Mesenteric fat pad (tissue), 1 donor: ENCODE measurements at places on chromosomes 4 and X. TPM values are rescaled to one million over a fixed set of nuclear protein-coding genes. Genes with fewer than 3 reads are reported as not detected.

DNA sequence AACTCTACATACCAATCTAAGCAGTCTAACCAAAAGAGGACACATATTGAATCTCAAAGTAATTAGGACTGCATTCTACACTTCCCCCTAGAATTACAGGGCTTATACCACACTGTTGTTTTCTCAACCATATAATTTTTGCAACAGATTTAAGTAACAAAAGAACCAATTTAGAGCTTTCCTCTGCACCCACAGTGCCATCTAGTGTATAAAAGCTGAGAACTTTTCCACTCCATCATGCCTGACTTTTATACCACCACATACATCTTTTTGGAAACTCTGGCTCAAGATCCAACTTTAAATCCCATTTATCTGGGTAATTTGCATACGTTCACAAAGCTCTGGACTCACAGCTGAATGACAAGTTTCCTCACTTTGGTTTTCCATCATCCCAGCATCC, 99.5 kb downstream of the EFHC2 start:
- DNase-seq = no peak

- no peak for DNase-seq
Observed at GRCh38 chr4:162497564-162498167, 333.9 kb upstream of the FSTL5 start.

DNA sequence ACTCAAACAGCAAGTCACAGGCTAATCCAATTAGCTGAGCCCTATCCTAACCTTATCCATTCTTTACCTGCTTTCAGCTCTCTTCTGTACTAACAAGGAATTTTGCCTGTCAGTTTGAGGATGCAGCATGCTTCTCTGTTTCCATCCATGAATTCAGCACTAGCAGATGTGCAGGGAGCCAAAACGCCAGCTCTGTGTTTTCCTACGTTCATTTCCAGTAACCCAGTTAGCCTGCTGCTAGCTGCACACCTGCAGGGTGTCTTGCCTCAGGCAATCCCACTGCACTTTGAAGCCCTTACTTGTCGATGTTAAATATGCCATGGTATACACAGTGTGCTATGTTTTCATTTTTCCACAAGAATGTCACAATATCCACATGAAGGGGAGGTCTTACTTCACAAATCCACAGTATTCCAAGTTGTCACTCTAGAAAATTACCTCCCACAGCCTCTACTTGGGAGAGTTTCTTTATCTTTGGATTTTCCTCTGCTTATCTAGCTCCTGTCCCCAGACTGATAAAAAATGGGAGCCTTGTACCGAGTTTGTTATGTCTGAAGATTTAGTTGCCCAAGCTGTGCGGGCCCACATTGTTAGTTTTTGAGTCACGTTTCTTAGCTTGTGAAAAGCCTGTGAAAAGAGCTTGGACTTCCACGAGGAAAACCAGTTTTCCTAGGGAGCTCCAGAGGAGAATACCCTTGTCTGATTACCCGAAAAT, 127.6 kb upstream of the HHIP start:
- DNase-seq = no peak

- no peak for DNase-seq
Observed at GRCh38 chr4:39043861-39044363, 11.7 kb upstream of the TMEM156 start.

- DNase-seq = no peak
Observed at GRCh38 chr4:93394545-93395081, 433.9 kb upstream of the ATOH1 start.

The MAML3 gene
- 7.3 TPM for total RNA-seq

- DNase-seq = no peak
Observed at GRCh38 chrX:108138814-108139702, 47.5 kb downstream of the ATG4A start.

The ARHGEF9 gene
- 14.8 TPM for total RNA-seq

- DNase-seq = no peak
Observed at GRCh38 chr4:185115827-185116232, 27.2 kb upstream of the SLC25A4 start.

The SOX3 gene
- total RNA-seq = not detected

GRCh38 chrX:9642270-9642995, 123.2 kb downstream of the GPR143 start:
- DNase-seq = no peak

DNA sequence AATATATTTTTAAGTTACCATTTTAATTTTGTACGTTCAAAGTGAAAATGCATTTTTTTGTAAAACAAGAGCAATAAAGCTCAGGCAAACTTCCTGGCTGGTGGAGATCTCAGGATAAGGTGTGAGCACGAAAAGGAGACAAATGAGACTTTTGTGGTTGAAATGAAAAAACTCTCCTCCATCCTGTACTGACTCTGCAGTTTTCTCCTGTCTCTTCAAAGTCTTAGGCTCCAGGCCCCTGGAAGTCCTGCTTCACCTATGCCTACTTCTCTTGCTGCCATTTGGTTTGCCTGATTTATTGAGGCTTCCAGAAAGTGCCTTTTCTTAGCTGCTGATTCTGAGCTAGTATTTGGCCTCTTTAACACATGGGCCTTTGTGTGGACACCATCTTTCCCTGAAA, 77.7 kb downstream of the MAML3 start:
- no peak for DNase-seq

- peak; percentile 90 for DNase-seq
Observed at GRCh38 chrX:1239681-1240142, 27.3 kb upstream of the CRLF2 start.

The SMIM31 gene
- not detected for total RNA-seq

DNA sequence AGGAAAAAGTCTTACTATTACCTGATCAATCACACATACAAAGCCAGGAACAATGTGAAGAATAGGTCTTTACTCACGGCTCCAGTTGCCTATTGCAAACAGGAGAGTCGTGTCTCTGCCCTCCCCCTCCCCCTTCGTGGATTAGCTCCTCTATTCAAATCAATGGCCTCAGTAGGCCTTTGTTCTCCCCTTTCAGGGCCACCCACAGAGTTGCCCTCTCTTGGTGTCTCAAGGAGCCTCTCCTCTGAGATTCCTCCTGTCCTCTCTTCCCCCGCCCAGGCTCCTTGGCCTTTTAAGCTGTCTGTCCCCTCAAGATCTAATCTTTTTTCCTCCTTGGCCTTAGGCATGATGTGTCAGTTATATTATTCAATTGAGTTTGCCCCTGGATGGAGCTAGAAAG, 107.2 kb upstream of the NALF2 start:
- no peak for DNase-seq

The TRIM75 gene
- total RNA-seq = not detected

GRCh38 chr4:144494280-144494679, 151.7 kb upstream of the HHIP start:
- DNase-seq = no peak

GRCh38 chr4:5815641-5816040, 77.2 kb downstream of the CRMP1 start:
- peak; percentile 22 for DNase-seq

DNA sequence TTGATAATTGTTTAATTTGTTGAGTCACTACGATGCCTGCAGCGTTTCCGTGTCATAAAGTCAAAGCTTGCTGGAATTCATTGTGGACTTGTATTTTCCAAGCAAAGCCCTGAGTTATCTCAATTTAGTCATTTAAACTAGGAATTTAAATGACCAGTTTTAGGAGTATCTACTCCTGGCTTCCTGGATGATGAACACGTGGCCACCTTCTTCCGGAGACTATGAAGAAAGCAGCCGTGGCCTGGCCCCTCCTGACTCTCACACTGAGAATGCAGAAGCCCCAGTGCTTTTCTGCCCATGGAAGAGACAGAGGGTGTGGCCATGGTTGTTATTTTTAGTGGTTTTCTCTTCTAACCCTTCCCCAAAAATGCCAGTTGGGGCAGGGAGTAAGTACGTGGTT, 250.7 kb upstream of the GATB start:
- DNase-seq = no peak

The TLR6 gene
- 7.3 TPM for total RNA-seq

DNA sequence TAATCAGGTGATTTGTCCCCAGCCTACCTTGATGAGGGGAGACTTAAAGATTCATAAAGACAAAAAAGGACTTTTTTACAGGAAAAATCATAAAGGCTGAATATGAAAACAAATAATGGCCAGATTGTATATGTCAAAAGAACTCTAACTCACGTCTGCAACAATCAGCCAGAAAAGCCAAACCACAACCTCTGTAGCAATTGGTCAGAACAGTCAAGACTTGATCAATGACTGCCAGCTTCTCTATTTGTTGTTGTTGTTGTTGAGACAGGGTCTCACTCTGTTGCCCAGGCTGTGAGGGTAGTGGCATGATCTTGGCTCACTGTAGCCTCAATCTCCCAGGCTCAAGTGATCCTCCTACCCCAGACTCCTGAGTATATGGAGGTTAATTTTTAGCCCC, 35.9 kb upstream of the PPA2 start:
- no peak for DNase-seq

The VSIG1 gene
- not detected for total RNA-seq

The ADGRG2 gene
- 7.1 TPM for total RNA-seq

The NXF2 gene
- total RNA-seq = not detected

The PCYT1B gene
- total RNA-seq = 0.10 TPM

GRCh38 chr4:120730777-120731320, 191.7 kb downstream of the PRDM5 start:
- DNase-seq = no peak

GRCh38 chrX:44459501-44459900, 83.2 kb downstream of the FUNDC1 start:
- DNase-seq = no peak
